Osteoblast (primary cell): ENCODE measurements at places on chromosomes 2 and 18.
A peak's percentile ranks its signal among the peaks of the same experiment; 100 is the strongest.

GRCh38 chr2:105950521-105951383 lies 206.0 kb downstream of the NCK2 start:
- no peaks in the 10 kb centered on the region for H3K36me3 ChIP-seq
- H3K4me1 ChIP-seq, result no peaks in the 10 kb centered on the region
- H3K27me3 ChIP-seq, result peaks cover 14% of the 10 kb centered on the region
- no peak overlapping the region for H3K27ac ChIP-seq
- H3K4me3 ChIP-seq, result no peak overlapping the region

DNA sequence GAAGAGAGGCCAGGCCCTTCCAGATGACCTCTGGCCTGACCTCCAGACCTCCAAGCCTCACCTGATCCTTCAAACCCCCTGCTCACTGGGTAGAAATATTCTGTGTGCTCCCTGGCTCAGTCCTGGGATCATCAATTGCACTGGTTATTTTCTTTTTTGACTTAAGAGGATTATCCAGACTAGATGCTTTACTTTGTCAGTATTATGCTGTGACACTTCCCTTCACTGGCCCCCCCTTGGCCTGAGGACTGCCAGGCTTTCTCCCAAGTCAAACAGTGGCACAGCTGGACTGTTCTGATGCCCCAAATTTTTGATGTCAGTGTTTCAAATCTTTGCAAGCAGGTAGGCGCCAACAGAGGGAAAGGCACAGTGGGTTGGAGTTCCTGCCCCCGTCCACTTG lies 156.3 kb upstream of the SKOR2 start:
- H3K27me3 ChIP-seq, result no peaks in the 10 kb centered on the region
- no peak overlapping the region for H3K27ac ChIP-seq
- no peaks in the 10 kb centered on the region for H3K4me1 ChIP-seq
- no peak for DNase-seq

GRCh38 chr2:240566203-240567136 lies 1.8 kb upstream of the RNPEPL1 start:
- peaks cover 3% of the 10 kb centered on the region for H3K36me3 ChIP-seq
- H3K4me1 ChIP-seq, result peaks cover 30% of the 10 kb centered on the region

- no peaks in the 10 kb centered on the region for H3K36me3 ChIP-seq
- DNase-seq, result no peak
Measured at GRCh38 chr2:4947911-4948310, 744.3 kb upstream of the SOX11 start.

- no peak overlapping the region for H3K4me3 ChIP-seq
- peak overlapping the region; percentile 93 for H3K27ac ChIP-seq
- no peaks in the 10 kb centered on the region for H3K36me3 ChIP-seq
- H3K27me3 ChIP-seq, result no peaks in the 10 kb centered on the region
- peaks cover 27% of the 10 kb centered on the region for H3K4me1 ChIP-seq
Measured at GRCh38 chr2:173161040-173161439, 85.4 kb downstream of the MAP3K20 start.

GRCh38 chr2:233489666-233490065 lies 76.9 kb downstream of the USP40 start:
- peak; percentile 76 for DNase-seq
- peak overlapping the region; percentile 95 for H3K27ac ChIP-seq
- H3K4me3 ChIP-seq, result no peak overlapping the region
- no peaks in the 10 kb centered on the region for H3K27me3 ChIP-seq

DNA sequence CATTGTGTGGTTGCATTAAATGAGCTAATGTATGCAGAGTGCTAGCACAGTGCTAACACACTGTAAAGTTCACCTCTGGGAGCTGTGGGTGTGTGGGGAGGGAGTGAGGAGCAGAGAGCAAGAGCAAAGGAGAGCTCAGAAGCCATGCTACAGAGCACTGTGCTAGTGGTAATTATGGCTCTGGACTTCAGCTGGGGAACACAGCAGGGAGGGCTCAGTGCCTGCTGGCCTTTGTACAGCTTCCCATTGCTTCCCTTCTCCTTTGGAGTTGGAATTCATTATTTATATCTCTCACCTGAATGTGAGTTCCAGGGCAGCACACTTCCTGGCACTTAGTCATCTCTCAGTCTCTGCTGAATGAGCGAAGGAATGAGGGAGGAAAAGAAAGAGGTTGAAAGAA lies 2.5 kb upstream of the PLA2R1 start:
- peaks cover 9% of the 10 kb centered on the region for H3K4me1 ChIP-seq
- H3K36me3 ChIP-seq, result no peaks in the 10 kb centered on the region
- no peak for DNase-seq
- H3K4me3 ChIP-seq, result no peak overlapping the region

DNA sequence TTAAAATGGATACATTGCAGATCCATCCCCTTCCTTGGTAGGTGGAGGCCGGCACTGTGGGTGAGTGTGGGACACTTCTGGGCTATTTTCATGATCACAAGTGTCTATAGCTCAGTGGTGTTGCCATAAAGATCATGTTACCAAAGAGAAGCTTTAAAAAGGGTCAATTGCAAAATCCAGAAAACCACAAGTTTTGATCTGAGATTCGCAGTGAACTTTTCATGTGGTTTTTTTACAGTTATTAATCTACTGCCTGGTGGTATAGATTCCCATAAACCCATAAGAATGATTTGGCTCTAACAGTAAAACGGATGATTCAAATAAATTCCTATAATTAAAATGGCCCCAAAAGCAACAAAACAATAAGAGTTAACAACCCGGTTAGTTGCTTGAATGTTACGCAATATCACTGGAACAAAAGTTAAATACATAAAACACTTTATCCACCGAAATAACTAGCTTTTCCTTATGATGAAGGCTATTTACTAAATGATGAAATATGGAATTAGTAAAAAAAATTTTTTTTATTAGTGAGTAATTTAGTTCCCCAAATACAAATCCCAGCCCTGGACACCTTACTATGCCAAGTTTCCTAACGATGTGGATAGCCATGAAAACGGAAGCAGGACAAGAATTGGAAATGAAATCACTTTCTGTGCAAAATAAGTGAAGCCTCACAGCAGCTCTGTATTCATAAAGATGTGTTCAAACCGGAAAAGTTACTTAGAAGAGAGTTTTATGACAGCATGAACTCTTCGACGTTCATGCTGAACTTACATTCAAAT lies 95.6 kb upstream of the THOC1 start:
- H3K27ac ChIP-seq, result peak overlapping the region; percentile 87
- H3K4me3 ChIP-seq, result peak overlapping the region; percentile 31
- no peak for DNase-seq

DNA sequence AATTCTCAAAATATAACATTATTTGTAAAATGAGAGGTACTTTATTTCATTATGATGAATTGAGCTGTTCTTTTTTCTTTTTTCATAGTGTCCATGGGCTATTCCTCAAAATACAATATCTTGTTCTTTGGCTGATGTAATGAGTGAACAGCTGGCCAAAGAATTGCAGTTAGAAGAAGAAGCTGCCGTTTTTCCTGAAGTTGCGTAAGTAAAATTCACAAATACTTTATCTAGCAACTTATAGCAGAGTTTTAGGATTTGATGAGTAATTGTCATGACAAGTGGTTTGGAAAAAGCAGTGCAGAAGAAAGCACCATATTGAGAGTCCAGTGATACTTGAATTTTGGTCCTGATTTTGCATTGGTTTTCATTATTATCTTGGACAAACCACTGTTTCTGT lies 9.8 kb downstream of the RIOK3 start:
- peaks cover 54% of the 10 kb centered on the region for H3K36me3 ChIP-seq
- no peak for DNase-seq
- H3K4me1 ChIP-seq, result peaks cover 3% of the 10 kb centered on the region

DNA sequence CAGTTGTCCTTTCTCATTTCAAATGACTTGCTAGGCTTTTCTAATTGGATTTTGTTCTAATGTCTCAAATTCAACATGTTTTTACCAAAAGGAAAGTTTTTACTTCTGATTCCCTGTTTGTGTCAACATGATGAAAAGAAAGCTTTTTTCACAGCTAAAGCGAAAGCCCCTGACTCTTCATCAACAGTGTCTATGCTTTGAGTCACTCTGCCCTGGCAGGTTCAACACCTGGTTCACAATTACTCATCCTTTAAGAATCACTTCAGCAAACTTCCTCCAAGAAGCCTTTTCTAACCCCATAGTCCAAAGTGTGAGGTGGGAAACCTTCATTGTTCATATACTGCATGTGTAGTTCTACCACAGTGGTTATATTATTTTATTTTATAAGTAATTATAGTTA lies 7.6 kb upstream of the DSG2 start:
- H3K4me3 ChIP-seq, result no peak overlapping the region
- no peaks in the 10 kb centered on the region for H3K4me1 ChIP-seq
- no peak overlapping the region for H3K27ac ChIP-seq
- no peak for DNase-seq
- no peaks in the 10 kb centered on the region for H3K36me3 ChIP-seq

DNA sequence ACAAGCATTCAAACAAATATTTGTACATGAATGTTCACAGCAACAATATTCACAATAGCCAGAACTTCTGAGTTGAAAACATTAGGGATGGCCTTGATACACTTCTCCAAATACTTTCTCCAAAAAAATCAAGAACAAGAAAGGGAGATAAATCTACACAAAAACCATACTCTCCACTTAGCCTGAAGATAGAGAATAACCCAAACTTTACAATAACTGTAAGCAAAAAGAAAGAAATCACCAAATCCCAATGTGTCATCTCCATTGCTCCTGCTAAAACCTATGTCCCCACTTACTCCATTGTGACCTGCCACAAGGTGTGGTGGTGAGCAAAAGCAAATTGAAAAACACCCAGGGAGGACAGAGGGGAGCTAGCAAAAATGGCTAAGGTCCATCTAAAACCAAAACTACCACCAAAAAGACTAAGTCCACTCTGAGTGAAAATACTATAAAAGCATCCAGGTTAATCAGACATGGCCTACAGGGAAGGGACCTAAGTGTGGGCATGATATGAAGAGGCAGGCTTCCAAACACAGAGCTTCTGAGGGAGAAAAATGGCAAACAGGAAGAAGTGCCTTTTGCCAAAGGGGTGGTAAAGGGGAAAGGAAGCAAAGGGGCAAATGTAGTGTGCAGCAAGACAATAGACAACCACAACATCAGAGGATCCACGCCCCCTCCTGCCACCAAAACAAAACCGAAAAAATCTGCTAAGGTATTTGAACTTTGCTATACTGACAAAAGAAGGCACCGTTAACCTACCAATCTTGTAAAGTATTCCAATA lies 56.1 kb downstream of the NBAS start:
- H3K36me3 ChIP-seq, result peaks cover 20% of the 10 kb centered on the region
- no peak for DNase-seq
- peaks cover 9% of the 10 kb centered on the region for H3K4me1 ChIP-seq
- H3K4me3 ChIP-seq, result no peak overlapping the region

DNA sequence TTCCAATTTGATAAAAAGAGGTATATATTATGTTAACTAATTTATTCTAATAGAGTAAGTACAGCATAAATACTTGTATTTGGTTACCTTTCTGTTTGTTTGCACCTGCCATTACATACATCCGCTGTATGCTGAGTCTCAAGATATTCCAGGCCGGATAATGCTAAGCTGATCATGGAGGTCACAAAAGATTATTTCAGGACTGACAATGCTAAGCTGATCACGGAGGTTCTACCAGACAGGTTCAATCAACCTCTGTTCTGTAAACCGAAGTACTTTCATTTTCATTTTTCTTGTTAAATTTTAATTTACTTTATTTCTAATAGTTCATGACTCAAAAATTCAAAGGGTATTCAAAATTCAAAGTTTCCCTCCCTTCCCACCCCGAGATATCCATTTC lies 31.1 kb downstream of the PNO1 start:
- H3K27me3 ChIP-seq, result no peaks in the 10 kb centered on the region
- H3K27ac ChIP-seq, result no peak overlapping the region
- no peak overlapping the region for H3K4me3 ChIP-seq
- peaks cover 11% of the 10 kb centered on the region for H3K36me3 ChIP-seq
- no peak for DNase-seq
- peaks cover 24% of the 10 kb centered on the region for H3K4me1 ChIP-seq

- peak overlapping the region; percentile 64 for H3K4me3 ChIP-seq
- no peaks in the 10 kb centered on the region for H3K4me1 ChIP-seq
- no peaks in the 10 kb centered on the region for H3K27me3 ChIP-seq
- DNase-seq, result no peak
- no peaks in the 10 kb centered on the region for H3K36me3 ChIP-seq
Measured at GRCh38 chr18:6362559-6363129, 52.1 kb downstream of the L3MBTL4 start.

DNA sequence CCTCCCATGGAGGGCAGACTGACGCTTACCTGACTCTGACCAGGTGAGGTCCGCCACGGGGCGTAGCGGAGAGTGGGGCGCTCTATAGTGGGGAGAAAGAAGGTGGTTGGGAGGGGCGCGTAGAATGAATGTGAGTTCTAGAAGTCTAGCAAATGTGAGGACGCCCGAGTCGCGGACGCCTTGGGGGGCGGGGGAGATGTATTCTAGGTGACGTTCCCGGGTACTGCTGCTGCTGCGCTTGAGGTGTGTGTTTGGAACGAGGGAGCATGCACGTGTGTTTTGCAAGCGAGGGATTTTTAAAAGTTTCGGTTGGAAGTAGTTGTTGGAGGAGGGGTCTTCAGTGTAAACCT lies 758 bp downstream of the RIF1 start:
- peak; percentile 68 for DNase-seq
- H3K36me3 ChIP-seq, result peaks cover 26% of the 10 kb centered on the region
- peak overlapping the region; percentile 100 for H3K4me3 ChIP-seq
- no peaks in the 10 kb centered on the region for H3K27me3 ChIP-seq

DNA sequence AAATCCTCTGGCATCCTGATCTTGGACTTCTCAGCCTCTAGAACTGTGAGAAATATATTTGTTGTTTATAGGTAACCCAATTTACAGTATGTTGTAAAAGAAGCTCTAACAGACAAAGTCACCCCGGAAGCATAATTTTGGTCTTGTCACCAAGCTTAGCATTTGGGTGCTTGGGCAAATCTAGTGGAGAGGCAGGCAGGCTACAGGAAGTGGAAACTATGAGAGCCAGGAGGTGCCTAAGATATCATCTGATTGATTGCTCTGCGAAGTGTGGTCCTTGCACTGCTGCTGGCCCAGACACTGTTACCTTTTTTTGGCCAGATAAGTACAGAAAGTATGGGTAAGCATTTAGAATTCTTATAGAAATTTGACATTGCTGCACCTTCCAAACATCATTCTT lies 102.9 kb downstream of the CDC42EP3 start:
- H3K36me3 ChIP-seq, result no peaks in the 10 kb centered on the region
- no peak for DNase-seq
- no peak overlapping the region for H3K27ac ChIP-seq

- no peaks in the 10 kb centered on the region for H3K36me3 ChIP-seq
- H3K27me3 ChIP-seq, result no peaks in the 10 kb centered on the region
- no peaks in the 10 kb centered on the region for H3K4me1 ChIP-seq
- no peak for DNase-seq
Measured at GRCh38 chr2:130302164-130302886, 40.4 kb upstream of the IMP4 start.

- no peak overlapping the region for H3K4me3 ChIP-seq
- H3K27me3 ChIP-seq, result no peaks in the 10 kb centered on the region
- DNase-seq, result no peak
- H3K36me3 ChIP-seq, result no peaks in the 10 kb centered on the region
- H3K27ac ChIP-seq, result no peak overlapping the region
Measured at GRCh38 chr2:36740061-36740460, 43.6 kb downstream of the VIT start.

DNA sequence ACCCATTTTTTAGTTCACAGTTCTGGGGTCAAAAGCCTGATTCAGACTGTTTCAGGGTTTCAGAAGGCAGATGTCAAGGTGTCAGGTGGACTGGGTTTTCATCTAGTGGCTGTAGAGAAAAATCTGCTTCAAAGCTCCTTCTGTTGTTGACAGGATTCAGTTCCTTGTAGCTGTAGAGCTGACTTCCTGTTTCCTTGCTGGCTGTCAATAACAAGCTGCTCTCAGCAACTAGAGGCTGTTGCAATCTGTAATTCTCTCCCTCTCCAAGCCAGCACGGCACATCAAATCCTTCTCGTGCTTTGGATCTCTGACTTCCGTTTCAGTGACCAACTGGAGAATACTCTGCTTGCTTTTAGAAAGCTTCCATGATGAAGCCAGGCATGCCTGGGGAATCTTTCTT lies 179.4 kb downstream of the DOK6 start:
- DNase-seq, result no peak
- H3K36me3 ChIP-seq, result no peaks in the 10 kb centered on the region
- no peak overlapping the region for H3K27ac ChIP-seq
